Esophagus squamous epithelium (tissue), 5 donors: ENCODE measurements at places on chromosomes 7 and 10.

- no peak for DNase-seq
Measured at GRCh38 chr7:35624299-35625186, 70.4 kb downstream of the HERPUD2 start.

DNA sequence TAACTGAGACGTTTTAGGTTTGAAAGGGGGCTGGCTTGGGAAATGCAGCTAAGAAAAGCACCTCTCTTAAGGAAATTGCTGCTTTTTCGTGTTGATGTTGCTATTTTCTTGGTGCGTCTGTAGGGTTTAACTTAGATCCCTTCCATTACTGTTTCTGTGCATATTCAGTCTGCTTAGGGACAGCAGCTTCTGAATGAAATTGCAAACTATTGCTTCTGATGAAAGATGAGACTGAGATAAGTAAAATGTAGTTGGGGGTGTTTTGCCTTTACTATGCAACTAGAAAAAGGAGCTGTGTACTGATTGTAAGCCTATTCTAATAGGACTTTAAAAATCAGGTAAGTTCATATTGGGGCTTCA is 772 bp downstream of the HDAC9 start:
- DNase-seq = no peak

DNA sequence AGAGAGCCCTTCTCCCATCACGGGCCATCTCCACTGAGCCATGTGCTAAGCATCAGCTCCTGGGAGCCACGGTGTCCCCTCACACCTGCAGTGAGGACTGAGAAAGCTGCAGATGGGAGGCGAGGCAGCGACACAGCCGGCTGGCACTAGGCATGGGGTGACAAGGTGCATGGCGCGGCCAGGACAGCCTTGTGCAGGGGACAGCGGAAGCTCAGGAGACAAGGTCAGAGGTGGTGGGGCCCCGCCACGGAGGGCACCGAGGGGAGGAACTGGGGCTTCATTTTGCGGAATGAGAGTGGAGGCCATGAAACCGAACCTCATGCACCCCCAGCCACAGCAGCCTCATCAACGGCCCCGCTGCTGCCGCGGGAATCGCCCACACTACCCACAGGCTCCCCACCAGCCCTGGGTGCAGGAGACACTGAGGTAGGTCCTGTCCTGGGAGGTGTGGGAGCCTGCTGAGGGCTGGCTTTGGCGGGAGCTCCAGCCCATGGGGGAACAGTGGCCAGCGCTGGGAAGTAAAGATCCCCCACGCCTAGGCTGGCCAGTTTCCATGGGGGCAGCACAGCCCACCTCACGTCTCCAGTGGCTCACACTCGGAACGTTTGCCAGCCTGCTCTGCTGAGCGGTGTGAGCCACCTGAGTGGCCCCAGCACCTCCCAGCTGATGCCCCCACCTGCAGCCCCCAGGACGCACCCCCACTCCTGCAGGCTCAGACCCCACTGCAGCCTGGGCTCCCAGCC is 71.2 kb upstream of the INSIG1 start:
- no peak for DNase-seq

GRCh38 chr7:114760477-114760876 is 161.4 kb upstream of the MDFIC start:
- no peak for DNase-seq

GRCh38 chr7:137373507-137373906 is 30.0 kb upstream of the PTN start:
- DNase-seq = no peak

DNA sequence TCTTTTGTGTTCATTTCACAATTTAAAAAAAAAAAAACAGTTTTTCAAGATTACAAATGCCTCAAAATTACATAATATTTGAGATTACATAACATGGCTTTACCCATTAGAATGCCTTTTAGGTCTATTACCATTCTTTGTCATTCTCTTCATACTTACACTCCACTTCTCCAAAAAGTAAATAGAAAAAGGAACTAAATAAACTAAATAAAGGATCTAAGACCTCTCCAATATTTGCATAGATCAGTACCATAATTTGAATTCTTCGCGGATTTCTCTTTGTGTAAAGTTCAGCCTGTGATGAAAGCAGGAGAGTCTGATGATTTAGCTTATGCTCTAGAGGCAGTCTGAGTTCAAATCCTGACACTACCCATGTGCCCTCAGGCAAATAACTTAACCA is 56.4 kb upstream of the C1GALT1 start:
- DNase-seq = no peak

DNA sequence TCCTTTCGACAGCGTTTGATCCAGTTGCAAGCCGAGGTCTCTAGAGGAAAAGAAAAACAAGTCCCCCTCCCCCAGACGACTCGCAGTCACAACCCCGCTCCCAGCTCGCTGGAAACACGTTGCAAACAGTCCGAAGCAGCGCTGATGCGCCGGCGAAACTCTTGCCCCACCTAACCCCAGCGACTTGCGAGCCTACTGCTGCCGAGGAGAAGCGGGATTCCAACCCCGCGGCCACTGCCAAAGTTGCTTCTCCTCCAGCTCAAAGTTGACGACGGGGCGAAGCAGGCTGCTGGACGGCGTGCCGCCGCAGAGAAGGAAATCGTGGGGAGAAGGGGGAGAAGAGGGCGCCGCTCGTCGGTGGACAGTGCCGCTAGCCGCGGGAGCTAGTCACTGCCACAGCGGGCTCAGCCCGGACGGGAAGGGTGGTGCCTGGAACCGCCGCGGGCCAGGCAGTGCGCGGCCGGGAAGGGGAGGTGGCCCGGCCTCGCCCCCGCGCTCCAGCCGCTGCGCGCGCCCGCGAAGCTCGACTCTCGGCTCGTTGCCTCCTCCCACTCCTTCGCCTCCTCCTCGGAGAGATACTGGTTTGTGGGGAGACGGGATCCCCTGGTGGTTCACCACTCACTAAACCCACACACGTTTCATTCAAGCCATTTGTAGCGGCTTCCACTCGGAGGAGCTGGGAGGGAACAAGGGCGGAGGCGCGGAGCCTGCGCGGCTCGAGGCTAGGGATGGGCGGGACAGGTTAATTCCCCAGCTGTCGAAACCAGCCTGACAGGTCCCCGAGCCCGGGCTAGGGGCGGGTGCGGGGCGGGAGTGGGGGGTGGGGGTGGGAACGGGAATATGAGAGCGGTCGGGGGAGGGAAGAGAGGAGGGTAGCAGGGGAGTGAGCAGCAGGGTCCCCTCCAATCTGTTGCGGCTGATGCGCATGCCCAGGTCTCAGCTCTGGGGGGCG is at the start of gene GPR37:
TSS of gene GPR37 (minus strand) at position 392 of the 952 bp plus-strand sequence. CDS start 816 bp downstream, outside the sequence.
- DNase-seq = peak; percentile 5

GRCh38 chr10:103884681-103885139 is 29.3 kb upstream of the SH3PXD2A start:
- no peak for DNase-seq

- DNase-seq = no peak
Measured at GRCh38 chr10:33566426-33566825, 232.0 kb upstream of the NRP1 start.

DNA sequence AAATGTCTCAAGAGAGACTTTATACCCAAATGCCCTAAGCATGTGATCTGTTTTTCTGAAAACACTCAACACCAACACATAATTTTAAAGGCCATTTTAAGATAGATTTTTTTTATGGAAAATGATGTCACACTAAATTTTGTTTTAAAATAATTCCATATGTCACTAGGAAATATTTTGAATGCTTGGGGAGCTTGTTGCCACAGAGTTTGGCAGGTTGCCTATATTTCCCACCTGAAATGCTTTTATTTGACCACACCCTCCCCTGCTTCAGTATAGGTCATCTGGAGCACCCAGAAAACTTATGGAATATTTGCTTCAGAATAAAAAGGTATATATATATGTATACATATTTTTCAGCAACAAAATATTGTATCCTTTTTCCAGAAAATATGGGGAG is 180.0 kb upstream of the ANK3 start:
- no peak for DNase-seq
